ENCODE measurements at places on chromosomes 6 and 20.

GRCh38 chr20:48375804-48376203, 452.0 kb downstream of the PREX1 start:
- DNase-seq: no peak

- DNase-seq: no peak
Observed at GRCh38 chr20:62244644-62245108, 6.4 kb downstream of the OSBPL2 start.

GRCh38 chr6:144756469-144756868, 471.3 kb downstream of the UTRN start:
- DNase-seq: no peak

DNA sequence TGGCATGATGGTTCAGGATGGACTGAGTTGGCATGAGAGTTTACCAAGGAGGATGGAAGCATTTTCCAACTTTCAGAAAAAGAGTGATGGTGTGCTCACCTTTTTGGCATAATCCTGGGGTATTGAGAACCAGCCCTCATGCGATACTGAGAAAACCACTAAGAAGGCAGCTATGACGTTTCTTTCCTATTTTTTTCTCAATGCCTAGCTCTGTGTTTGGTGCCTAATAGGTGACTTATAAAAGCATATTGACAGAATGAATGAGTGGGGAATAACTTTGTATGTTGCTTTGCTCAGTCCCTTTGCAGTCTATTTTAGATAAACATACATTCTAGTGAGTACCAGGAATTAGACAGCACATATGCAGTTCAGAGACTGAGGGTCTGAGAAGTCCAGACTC, 816.3 kb downstream of the DHX35 start:
- DNase-seq: no peak

- DNase-seq: no peak
Observed at GRCh38 chr6:148616841-148617240, 130.0 kb upstream of the UST start.

GRCh38 chr6:86079938-86080337, 437.3 kb upstream of the SYNCRIP start:
- DNase-seq: no peak

GRCh38 chr6:168153553-168153952, 74.5 kb upstream of the FRMD1 start:
- no peak for DNase-seq

DNA sequence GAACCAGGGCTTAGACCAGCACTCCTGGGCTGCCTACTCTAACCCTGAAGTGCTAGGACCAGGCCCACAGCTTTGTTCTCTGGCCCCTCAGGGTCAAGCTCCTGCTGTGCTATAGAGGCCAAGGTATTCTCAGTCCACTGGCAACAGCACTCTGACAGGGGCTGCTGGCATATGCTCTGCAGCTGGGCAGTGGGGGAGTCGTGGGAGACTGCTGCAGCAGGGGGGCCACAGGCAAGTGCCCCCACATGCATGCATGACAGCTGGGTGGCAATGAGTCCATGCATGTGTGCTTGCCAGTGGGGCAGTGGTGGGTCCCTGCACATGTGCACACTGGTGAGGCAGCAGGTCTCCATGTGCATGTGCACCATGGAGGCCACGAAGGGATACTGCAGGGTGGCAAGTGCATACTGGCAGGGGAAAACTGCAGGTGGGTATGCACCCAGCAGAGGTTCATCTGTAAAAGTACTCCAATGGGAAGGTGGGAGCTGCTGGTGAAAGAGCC, 364.9 kb upstream of the IRAK1BP1 start:
- no peak for DNase-seq

GRCh38 chr20:48656661-48657211, 171.1 kb downstream of the PREX1 start:
- DNase-seq: no peak

DNA sequence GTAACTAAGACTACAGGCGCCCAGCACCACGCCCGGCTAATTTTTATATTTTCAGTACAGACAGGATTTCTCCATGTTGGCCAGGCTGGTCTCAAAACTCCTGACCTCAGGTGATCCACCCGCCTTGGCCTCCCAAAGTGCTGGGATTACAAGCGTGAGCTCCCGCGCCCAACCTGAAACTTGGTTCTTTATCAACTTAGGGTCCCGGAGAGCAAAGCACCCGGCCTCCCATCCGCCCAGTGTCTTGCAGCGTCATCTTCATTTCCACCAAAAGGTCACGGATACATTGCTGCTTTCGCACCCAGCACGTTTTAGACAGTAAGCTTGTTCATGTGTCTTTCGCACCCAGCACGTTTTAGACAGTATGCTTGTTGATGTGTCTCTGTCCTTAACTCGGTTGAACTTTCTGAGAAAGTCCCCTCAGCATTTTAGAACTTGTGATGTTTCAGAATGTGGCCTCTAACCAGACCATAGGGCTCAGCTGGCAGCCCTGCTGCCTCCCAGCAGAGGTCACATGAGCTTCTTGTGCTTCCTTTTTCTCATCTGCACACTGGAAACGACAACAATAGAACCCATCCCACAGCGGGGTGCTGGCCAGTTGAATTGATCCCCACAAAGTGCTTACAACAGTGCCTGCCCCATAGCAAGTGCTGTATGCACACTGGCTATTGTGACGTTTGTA, 48.8 kb downstream of the PRR18 start:
- DNase-seq: no peak

DNA sequence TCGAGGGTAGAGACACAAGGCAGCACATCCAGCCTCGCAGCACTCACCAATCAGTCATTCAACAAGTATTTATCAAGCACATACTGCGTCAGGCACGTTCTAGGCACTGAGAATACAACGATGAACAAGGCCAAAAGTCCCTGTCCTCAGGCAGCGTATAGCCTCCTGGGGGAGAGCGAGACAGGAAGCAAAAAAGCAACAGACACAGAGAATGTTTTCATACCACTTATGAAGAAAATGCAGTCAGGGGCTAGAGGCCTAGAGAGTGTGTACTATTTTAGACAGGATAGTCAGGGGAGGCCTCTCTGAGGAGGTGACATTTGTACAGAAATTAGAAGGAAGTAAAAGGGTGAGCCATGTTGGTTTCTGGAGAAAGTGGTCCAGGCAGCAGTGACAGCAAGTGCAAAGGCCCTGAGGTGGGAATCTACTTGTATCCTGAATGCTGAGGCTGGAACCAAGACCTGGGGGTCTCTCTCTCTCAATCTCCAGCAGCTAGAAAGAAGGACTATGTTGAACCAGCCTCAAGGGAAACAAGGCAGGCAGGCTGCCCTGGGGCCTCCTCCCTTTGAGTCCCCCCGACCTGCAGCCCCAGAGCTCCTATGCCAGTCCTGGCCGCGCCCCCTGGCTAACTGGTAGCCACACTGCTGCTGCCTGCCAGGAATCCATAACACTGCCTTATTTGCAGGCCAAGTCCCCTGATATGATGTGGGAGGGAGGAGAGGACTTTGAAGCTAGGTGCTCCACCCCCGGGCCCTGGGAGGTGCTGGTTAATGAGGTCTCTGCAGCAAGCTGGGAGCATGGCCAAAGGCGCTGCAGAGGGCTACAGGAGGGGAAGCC, 151.2 kb downstream of the GRM4 start:
- no peak for DNase-seq

DNA sequence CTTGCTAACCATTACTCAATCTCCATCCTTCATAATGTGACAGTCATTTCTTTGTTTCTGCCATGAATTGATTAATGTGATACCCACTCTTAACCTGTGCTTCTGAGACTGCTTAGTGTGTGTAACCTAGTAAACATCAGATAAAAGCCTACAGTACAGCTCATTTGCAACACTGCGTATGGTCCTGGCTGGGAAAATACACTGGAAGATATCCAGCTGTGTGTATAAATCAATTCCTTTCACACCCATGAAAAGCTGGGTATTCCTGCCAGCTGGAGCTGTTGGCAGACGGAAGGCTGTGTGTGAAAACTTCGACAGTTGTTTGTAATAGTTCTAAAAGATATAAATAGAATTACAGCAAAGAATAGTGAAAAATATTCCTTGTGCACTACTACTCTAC, 509.2 kb downstream of the FRK start:
- no peak for DNase-seq

GRCh38 chr6:1995636-1996035, 249.8 kb downstream of the GMDS start:
- no peak for DNase-seq

DNA sequence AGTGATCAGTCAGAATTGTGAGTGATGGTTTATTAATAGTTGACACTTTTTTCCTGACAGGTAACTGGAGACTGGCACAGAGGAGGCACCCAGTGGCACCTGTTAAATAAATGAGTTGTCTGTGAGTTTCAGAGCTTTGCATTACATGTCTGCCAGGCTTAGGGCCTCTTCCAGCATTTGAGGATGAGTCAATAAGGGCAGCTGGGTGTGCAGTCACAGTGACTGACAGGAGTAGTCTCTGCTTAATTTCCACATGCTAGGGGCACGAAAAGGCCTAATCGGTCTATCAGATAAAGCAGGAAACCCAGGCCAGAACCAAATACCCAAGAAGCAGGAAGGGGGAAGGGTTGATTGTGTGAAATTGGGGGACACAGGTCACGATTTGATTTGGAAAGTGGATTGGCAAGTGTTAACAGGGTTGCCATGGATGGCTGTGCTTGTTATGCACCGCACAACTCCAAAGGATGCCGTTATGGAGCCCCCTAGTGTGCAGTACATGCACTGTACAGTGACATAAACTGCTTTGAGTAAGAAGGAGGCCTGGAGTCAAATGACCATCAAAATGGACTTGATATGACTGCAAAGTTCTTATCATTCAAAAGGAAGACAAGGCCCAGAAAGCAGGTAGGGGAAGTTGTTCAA, 111.9 kb upstream of the GGTLC1 start:
- DNase-seq: no peak

- no peak for DNase-seq
Observed at GRCh38 chr20:37928996-37929682, 26.2 kb downstream of the VSTM2L start.

- no peak for DNase-seq
Observed at GRCh38 chr6:5125152-5126006, 40.2 kb downstream of the PPP1R3G start.

GRCh38 chr6:132814716-132815570, 574 bp downstream of the RPS12 start:
- no peak for DNase-seq

DNA sequence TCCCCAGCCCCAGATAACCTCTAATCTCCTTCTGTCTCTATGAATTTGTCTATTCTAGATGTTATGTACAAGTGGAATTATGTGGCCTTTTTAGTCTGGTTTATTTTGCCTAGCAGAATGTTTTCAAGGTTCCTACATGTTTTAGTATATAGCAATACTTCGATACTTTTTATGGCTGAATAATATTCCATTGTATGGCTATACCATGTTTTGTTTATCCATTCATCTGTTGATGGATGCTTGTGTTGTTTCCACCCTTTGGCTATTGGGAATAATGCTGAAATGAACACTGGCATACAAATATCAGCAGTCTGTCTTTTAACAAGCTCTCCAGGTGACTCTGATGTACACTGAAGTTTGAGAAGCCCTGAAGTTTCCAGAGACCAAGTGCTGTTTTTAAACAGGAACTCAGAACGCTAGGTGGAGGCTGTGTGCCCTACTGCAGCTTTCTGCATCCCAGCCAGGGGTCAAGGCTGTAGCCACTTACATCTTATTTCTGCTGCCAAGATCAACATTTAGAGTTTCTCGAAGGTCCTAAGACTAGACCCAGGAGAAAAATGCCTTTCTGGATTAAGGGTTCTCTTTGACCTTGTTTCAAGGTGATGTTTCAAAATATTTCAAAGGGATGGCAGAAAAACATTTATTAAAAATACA, 123.0 kb downstream of the SOBP start:
- no peak for DNase-seq

DNA sequence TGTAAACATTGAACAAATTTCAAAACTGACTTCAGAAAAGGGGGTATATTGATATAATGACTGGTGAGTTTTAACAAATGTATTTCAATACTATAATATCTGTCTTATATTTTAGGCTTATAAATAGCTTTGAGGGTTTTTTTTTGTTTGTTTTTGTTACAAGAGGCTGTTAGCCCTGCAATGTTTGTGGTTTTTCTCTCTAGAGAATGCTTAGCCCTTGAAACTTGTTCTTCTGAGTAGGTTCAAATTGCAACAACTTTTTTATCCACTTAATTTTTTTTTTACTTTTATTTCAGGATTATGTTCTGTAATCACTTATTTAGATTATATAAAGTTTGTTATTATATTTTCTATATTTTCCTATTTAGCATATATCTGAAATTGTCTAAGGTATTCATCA, 333.2 kb downstream of the RIMS1 start:
- DNase-seq: no peak

DNA sequence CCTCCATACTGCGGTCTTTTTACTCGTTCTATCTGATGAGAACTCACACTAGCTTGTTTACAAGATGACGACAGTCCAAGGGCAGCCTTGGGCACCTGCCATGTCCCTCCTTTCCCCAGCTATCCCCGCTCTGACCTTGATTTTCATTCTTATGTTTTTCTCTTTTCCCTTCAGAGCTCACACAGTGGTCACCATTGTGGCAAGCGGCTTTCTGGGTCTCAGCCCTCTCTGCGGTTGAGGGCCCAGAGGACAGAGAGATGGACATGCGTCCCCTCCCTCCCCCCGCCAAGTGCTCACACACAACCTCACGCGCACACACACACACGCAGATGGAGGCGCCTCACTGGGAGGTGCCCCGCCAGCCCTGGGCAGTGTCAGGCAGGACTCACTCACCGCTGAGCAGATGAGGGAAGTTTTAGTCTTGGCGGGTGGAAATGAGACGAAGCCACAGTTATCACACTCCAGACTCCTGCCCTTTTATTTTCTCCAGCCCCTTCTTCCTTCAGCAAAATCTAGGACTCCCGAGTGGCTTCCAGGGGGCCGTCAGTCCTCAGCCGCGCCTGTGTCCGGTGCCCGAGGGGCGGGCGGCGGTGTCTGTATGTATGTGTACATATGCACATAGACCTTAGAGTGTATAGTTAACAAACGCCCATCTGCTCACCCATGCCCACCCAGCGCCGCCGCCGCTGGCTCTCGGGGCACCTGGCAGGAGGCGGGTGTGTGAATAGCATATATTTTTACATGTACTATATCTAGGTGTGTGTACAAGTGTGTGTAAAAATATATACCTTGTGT, 13.8 kb upstream of the MYL9 start:
- DNase-seq: no peak

GRCh38 chr20:19937651-19938420, 79.3 kb upstream of the NAA20 start:
- no peak for DNase-seq

- DNase-seq: no peak
Observed at GRCh38 chr20:957544-957943, 41.4 kb upstream of the ANGPT4 start.
